ENCODE measurements at places on chromosomes 13 and 19.
A peak's percentile ranks its signal among the peaks of the same experiment; 100 is the strongest.

DNA sequence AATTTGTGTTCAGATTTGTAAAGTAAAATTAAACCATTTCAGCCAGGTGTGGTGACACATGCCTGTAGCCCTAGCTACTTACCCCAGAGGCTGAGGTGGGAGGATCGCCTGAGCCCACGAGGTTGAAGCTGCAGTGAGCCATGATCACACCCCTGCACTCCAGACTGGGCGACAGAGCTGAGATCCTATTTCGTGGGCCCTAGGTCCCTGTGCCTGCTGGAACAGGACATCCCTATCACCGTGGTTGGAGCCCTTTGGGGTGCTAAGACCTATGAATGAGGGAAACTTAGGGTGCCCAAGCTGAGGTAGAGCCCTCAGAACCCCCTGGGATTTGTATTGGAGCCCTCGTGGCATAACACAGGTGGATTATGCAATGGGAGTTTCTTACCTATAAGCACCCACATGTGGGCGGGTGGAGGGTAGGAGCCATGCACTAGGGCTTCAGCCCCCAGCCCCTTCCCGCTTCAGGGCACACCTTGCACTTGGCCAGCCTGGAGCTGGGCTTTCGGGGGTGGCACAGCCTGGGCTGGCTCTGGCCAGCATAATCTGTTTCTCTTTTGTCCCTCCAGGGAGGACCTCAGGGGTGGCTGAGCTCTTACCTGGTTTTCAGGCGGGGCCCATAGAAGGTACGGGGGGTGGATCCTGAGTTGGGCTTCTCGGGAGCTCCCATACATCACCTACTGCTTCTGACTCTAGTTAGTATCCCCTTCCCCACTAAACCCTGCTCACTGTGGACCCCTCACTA, 7.2 kb upstream of the USF2 start:
- DNase-seq, result peak; percentile 14

DNA sequence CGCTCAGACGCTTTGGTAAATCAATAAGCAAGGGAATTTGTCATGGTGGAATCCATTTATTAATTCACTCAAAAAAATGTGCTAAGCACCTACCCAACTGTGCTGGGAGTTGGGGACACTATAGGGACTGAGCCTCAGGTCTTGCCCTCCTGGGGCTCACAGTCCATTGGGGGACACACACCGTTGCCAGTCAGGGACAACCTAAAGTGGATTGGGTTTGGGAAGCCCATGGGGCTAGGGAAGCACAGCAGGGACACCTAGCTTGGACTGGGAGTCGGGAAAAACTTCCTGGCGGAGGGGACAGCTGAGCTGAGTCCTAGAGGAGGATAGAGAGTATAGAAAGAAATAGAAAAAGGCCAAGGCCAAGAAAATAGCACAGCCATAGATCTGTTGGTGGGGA, 8.5 kb downstream of the FOSB start:
- DNase-seq, result no peak

GRCh38 chr13:38758277-38758676, 71.4 kb downstream of the FREM2 start:
- no peak for DNase-seq

- DNase-seq, result no peak
Observed at GRCh38 chr13:105033999-105034398, 1501.5 kb downstream of the EFNB2 start.

GRCh38 chr19:17687857-17688784, at the start of gene UNC13A:
Gene UNC13A (minus strand): TSS chr19:17688354. CDS start chr19:17688199, 155 bp downstream.
- DNase-seq, result peak; percentile 26

DNA sequence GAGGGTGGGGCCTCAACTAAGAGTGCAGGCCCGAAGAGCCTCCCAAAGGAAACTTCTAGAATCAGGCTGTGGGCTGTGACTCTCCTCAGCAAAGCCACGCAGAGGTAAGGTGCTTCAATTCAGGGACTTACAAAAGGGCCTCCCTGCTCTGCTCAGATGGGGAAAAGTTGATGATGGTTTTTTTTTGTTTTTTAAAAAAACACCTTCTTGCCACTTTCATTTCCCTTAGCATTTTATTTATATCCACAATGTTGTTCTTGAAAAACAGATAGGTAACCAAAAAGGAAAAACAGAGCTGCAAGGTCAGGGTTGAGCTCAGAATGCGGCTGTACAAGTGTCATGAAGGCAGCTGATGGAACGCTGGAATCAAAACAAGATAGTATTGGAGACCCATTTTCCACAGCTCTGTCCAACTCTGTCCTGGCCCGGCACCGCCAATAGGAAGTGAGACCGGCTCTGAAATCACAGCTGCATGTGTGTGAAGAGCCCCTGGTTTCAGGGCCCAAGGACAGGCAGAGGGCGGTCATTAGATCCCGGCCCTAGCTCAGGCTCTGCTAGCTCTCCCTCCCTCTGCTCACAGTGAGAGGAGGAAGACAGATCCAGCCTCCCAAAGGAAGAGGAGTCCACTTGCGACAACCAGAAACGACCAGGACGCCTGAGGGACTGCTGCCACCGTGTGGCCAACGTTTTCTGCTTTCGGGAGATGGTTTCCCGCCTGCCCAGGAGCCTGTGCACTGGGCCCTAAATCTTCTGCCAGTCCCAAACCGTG, 58.3 kb downstream of the KLF2 start:
- peak; percentile 88 for DNase-seq

- DNase-seq, result peak; percentile 87
Observed at GRCh38 chr19:19361075-19361594, 40.5 kb downstream of the MAU2 start.

DNA sequence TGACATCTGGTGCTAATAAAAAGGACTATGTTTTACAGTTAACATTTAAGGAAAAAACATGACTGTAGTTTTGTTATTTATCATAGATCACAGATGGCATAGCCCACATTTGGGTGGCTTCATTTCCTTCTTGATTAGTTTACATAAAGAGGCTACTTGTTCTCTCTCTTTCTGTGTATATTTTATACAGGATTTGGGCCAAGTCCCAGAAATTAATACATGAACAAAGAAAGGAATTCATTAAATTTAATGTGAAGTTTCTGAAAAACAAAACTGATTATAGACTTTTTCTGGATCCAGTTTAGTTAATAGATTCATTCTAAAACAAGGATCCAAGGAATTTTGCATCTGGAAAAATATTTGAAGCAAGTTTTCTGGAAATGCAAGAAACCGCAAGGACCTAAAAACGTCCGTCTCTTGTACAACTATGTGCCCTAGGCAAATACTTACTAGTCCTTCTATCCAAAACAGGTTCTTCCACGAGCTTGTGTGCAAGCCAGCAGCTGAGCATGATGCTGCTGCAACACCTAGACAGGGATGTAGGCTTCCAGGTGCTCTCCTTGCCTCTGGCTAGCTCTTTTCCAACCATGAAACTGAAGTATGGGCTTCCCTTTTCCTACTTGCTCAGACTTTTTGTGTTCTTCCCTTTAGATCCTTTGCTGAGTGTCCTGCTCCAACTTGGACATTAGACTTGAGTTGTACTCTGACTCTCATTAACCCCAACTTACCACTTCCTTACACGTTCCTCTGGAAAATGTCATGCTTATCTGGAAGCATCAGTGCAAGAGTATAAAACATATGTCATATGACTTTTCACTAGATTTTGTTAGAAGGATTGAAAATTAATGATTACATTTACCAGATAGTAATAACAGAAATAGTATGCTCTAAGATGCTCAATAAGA, 161.5 kb upstream of the STARD13 start:
- no peak for DNase-seq

GRCh38 chr19:2575734-2576481, 100.0 kb downstream of the GADD45B start:
- DNase-seq, result peak; percentile 47

- no peak for DNase-seq
Observed at GRCh38 chr13:92303428-92303827, 905.0 kb downstream of the GPC5 start.

GRCh38 chr13:34020388-34020787, 202.4 kb downstream of the RFC3 start:
- no peak for DNase-seq

DNA sequence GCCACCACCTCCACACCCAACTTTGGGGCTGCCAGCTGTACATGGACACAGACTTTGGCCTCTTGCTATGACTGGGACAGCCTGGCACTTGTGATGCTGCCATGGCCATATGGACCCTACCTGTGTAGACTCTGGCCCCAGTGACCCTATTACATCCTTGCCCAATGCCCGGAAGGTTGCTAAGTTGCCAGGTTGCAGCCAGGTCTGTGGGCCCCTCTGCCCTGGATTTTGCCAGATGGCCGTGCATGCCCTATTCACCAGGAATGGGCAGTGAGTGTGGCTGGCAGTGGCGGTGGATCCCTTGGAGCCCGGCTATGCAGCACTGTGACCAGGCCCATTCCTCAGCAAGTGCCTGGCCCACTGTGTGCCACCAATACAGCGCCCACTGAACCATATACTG, 8.9 kb upstream of the SDHAF1 start:
- no peak for DNase-seq

GRCh38 chr19:2330255-2330631, 1.8 kb downstream of the SPPL2B start:
- DNase-seq, result peak; percentile 32

DNA sequence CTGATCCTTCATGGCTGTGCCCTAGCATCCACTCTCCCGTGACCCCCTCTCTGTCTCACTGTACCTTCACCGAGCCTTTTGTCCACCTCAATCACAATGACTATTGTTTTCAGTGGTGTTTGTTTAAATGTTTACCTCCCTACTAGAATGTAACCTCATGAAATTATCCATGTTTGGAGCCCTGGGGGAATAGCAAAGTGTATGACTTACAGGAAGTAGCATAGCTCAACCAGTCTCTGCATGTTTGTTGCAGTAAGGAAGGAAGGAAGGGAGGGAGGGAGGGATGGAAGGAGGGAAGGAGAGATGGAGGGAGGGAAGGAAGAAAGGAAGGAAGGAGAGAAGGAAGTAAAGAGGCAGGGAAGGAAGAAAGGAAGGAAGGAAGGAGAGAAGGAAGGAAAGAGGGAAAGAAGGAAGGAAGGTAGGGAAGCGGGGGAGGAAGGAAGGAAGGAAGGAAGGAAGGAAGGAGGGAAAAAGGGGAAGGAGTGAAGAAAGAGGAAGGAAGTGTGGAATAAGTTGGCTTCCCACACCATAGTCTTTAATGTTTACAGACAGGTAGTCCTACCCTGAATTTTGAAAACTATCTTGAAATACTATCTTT, 421.4 kb downstream of the COG6 start:
- DNase-seq, result no peak

- no peak for DNase-seq
Observed at GRCh38 chr13:76799696-76800095, 86.5 kb downstream of the KCTD12 start.

DNA sequence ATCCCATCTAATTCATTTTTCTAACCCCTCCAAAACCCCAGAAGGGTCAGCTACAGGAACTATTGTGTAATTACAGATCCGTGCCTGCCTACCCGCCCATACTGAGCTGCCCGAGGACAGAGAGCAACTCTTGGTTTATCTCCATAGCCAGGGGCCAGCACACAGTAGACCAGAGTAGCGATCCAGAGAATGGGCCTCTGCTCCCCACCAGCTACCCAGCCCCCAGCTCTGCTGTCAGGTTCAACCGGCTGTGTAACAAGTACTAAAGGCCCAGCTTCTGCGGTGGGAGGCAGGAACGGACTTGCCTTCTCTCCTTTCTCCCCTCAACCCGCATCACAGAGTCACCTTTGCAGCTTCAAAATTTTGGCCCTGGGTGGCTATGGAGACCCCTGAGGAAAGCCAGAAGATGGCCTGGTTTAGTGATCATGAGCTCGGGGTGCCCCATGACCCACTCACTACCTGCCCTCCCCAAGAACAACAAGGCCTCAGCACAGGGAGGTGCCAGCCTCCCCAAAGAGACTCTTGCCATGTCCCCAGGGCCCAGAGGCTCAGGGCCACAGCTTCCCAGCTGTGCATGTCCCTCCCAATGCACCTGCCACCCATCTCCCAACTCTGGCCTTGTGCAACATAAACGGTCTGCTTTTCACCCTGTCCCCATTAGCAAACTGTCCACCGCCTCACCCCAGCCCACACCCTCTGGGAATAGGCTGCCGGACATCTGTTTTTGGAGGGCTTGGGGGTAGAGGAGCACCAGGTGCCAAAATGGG, 5.7 kb downstream of the CALM3 start:
- DNase-seq, result peak; percentile 15

- no peak for DNase-seq
Observed at GRCh38 chr13:100532836-100533435, 55.7 kb downstream of the GGACT start.

GRCh38 chr13:19061278-19061677, 120.3 kb downstream of the TUBA3C start:
- no peak for DNase-seq

- DNase-seq, result no peak
Observed at GRCh38 chr19:16649734-16650133, 10.2 kb downstream of the SMIM7 start.

GRCh38 chr19:1864480-1865171, 1.2 kb upstream of the KLF16 start:
- DNase-seq, result peak; percentile 75

DNA sequence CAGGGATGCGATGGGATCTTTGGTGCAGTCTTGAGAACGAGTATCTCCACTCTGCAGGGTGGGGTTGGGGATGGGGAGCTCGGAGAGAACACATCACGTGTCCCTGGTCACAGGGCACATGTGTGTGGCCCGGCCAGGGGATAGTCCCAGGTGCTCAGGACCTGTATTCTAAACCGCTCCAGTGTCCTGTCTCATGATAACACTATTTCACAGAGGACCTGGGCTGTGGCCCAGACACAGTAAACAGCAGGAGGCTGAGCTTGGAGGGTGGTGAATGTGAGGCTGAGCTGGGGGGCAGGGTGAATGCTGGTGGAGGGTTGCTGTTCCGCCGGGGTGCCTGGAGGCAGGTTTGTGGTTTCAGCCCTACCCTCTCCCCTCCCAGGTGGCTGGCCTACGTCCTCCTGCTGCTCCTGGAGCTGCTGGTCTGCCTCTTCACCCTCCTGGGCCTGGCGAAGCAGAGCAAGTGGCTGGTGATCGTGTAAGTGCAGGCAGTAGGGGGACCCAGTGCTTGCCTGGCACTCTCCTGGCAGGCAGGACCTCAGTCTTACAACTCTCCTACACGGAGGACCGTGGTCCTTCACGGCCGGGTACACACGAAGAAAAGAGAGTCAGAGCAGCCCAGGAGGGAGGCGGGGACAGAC, 11.1 kb downstream of the TTYH1 start:
- no peak for DNase-seq

GRCh38 chr13:80633251-80633650, 292.3 kb upstream of the SPRY2 start:
- DNase-seq, result no peak

DNA sequence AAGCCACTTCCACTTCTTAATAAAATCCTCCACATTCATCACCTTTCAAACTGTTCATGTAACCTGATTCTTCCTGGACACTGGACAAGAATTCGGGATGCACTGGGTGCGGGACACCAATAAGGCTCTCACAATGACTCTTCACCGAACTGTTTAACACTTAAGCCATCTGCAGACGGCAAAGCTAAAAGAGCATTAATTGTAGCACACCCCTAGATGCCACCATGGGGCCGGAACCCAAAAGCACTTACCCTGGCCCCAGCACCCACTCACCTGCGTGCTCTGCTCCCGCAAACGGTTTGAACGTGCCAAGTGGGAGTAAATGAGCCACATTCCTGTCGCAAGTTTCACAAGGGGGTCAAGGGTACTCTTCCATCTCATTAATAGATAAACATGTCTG, 254.3 kb upstream of the PRR20A start:
- DNase-seq, result no peak
